ENCODE measurements at places on chromosomes 12 and 14. TPM values are rescaled to one million over a fixed set of nuclear protein-coding genes. Genes with fewer than 3 reads are reported as not detected.

The GALNT16 gene
- total RNA-seq = 2.9 TPM

DNA sequence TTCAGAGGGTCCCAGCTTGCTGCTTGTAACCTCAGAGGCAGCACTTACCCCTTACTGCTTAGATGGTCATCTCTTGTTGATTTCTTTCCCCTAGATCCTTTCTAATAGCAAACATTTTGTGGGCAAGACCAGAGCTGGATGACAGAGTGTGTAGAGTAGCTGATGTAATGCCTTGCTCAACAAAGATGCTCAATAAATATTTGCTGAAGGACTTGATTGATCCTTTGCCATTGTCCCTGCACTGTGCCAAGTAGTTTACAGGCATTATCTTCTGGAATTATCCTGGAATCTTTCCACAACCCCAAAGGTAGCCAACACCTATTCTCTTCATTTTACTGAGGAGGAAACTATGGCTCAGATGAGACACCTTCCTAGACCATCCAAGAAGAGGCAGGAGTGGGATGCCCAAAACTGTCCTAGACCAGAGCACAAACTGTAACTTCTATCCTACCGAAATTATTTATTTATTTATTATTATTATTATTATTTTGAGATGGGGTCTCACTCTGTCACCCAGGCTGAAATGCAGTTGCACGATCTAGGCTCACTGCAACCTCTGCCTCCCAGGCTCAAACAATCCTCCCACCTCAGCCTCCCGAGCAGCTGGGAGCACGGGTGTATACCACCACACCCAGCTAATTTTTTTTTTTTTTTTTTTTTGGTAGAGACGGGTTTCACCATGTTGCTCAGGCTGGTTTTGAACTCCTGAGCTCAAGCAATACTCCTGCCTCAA, 1.4 kb downstream of the MMAB start:
- DNase-seq = no peak

- DNase-seq = peak; percentile 68
Observed at GRCh38 chr12:62934239-62934798, 631 bp downstream of the PPM1H start.

GRCh38 chr12:55707841-55708694, at the start of gene ITGA7:
TSS of gene ITGA7 (minus strand) at chr12:55707904. CDS start at chr12:55707682, 222 bp downstream.
- peak; percentile 97 for DNase-seq

GRCh38 chr12:124412646-124413015, 117.7 kb downstream of the RFLNA start:
- DNase-seq = no peak

- peak; percentile 54 for DNase-seq
Observed at GRCh38 chr14:67358924-67359774, 455 bp downstream of the ATP6V1D start.
